ENCODE measurements at places on chromosomes 5 and 9. TPM values are rescaled to one million over a fixed set of nuclear protein-coding genes. Genes with fewer than 3 reads are reported as not detected.

DNA sequence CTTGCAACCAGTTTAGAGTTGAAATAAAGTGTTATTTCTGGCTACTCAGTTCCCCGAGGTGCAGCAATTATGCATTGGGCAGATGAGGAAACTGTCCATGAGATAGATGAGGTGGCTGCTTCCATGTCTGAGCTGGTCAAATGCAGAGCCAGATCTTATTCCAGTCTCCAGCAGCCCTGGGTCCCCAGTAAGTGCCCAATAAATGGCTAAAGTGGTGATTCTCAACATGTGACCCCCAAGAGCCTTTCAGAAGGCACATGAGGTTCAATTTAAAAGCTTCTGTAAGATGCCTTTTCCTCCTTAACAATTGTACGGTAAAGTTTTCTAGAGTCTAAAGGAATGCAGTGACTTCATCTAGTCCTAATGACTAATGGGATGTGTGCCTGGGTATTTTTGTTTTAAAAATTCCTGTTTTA, 17.5 kb downstream of the ATOX1 start:
- no peak for DNase-seq
- no peaks in the 10 kb centered on the region for H3K27me3 ChIP-seq
- no peak overlapping the region for H3K4me3 ChIP-seq
- no peaks in the 10 kb centered on the region for H3K36me3 ChIP-seq
- no peak overlapping the region for H3K27ac ChIP-seq
- H3K4me1 ChIP-seq = peaks cover 10% of the 10 kb centered on the region

GRCh38 chr5:16238018-16238417, 58.4 kb upstream of the MARCHF11 start:
- H3K4me1 ChIP-seq = no peaks in the 10 kb centered on the region
- DNase-seq = no peak
- H3K27me3 ChIP-seq = no peaks in the 10 kb centered on the region
- no peak overlapping the region for H3K27ac ChIP-seq
- no peak overlapping the region for H3K4me3 ChIP-seq

DNA sequence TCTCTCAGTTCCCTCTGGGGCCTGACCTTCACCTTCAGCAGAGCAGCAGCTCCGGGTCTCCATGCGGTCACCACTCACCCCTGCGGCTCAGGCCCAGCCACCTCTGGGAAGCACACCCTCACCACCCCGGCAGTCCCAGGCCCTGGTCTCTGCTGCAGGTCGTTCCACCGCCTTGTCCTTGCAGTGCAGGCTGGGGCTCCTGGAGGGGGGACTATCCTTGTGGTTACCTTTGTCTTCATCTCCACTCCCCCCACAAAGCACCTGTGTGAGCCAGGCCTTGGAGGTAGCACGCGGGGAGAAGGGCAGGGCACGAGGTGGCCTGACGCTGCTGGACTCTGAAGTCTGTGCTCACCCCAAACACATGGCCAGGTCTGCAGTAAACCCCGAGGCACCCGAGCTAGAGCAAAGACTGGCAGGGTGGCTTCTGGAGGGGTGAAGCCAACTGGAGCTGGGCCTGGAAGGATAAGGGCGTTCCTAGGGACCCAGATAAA, 33.2 kb upstream of the RXRA start:
- no peaks in the 10 kb centered on the region for H3K27me3 ChIP-seq
- no peak overlapping the region for H3K27ac ChIP-seq
- H3K4me1 ChIP-seq = no peaks in the 10 kb centered on the region
- DNase-seq = no peak
- no peaks in the 10 kb centered on the region for H3K36me3 ChIP-seq
- H3K4me3 ChIP-seq = no peak overlapping the region

- peaks cover 6% of the 10 kb centered on the region for H3K4me1 ChIP-seq
- H3K27ac ChIP-seq = no peak overlapping the region
- DNase-seq = no peak
- no peaks in the 10 kb centered on the region for H3K27me3 ChIP-seq
- H3K36me3 ChIP-seq = no peaks in the 10 kb centered on the region
These were observed 28.8 kb downstream of the FAM163B start for GRCh38 chr9:133580419-133580738.

The GRXCR2 gene
- total RNA-seq = not detected

DNA sequence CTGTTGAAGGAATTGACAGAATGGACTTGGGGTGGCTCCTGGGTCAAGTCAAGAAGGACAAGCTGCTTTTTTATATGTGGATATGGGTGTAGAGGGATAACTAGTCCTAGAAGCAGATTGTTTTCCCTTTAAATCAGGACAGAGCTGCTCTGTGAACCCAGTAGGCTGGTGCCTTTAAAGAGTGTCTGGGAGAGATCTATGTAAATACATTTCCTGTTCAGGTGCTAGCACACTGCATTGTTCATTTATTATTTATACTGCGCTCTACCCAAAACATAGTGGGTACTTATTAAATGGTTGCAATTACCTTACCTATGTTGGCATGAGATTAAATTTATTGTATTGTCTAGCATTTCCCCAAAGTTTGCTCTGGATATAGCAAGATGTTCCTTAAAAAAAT, 86.6 kb upstream of the EQTN start:
- no peaks in the 10 kb centered on the region for H3K36me3 ChIP-seq
- peaks cover 8% of the 10 kb centered on the region for H3K4me1 ChIP-seq
- no peaks in the 10 kb centered on the region for H3K27me3 ChIP-seq
- no peak overlapping the region for H3K4me3 ChIP-seq

The PCDHB12 gene
- total RNA-seq = 3.7 TPM

The AGGF1 gene
- total RNA-seq = 24.4 TPM

The SCAMP1 gene
- 53.0 TPM for total RNA-seq

DNA sequence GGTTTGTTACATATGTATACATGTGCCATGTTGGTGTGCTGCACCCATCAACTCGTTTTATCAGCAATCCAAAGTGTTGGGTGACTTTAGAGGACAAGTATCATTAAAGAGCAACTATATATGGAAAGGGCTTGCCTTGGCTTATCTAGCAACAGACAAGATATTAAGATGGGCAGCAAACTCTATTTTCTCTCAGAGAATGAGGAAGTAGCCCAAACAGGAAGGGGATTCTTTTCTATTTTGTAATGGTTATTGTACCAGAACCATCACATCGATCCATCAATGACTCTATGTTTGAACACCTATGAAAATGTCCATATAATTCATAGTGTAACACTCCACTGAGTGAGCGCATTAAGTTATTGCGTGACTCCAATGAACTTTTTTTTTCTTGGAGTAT, 260.1 kb upstream of the SLC24A2 start:
- no peaks in the 10 kb centered on the region for H3K27me3 ChIP-seq
- H3K4me3 ChIP-seq = no peak overlapping the region
- H3K4me1 ChIP-seq = no peaks in the 10 kb centered on the region
- no peak for DNase-seq
- no peaks in the 10 kb centered on the region for H3K36me3 ChIP-seq
- no peak overlapping the region for H3K27ac ChIP-seq
